ENCODE measurements at places on chromosomes 2 and 18.

DNA sequence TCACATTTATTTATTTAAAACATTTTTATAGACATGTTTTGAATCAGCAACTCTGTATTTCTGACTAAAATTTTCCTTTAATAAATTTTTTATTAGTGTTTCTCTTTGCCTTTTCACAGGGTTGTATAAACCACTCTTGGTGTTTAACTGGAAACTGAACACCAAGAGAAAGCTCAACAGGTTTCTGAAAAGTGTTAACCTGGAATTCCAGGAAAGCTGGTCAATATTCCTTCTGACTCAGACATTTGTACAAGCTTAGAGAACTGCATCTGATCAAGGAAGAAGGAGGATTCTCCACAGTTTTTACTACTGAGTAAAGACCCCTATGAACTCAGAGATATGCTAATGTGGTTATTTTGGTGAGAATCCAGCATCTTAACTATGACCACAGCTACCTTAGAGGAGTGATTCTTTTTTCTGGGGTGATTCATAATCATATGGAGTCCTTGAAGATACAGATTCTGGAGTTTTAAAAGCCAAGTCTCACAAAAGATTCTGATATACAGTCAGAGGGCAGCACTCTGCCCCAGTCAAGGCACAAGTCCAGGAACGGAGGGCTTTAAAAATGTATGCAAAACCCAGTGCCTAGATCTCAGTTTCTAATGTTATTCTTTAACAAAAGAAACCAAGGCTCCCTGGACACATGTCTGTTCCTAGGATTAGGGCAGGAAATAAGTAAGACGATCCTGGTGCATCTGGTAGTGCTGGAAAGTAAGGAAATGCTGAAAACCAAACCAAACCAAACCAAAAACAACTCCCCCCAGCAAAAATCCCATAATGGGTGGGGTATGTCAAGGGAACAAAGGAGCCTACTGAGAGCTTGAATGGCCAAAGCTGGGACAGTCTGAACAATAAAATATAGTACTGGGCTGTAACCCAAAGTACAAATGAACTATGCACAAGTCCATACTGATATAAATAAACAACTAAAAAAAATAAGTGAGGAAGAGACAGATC is 85.1 kb upstream of the FZD5 start:
- DNase-seq: peak; percentile 59

DNA sequence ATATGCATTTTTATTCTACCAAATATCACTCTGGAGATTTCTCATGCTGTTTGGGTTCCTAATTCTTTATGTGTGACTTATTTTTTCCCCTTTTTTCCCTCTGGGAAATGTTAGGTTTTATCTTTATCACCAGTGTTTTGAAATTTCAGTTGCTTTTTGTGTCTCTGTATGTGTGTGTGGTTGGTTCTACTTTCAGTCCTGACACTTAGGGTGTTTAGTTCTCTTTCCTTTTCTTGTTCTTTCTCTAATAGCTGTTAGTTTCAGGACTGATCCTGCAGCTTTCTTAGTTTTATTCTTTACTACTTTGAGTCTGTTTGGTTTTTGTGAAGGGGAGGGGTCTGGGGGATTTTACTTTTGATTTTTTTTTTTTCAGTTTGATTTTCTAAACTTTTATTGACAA is 23.1 kb downstream of the PPM1B start:
- DNase-seq: no peak

- DNase-seq: peak; percentile 69
Measured at GRCh38 chr2:217934321-217935131, 68.3 kb downstream of the TNS1 start.

DNA sequence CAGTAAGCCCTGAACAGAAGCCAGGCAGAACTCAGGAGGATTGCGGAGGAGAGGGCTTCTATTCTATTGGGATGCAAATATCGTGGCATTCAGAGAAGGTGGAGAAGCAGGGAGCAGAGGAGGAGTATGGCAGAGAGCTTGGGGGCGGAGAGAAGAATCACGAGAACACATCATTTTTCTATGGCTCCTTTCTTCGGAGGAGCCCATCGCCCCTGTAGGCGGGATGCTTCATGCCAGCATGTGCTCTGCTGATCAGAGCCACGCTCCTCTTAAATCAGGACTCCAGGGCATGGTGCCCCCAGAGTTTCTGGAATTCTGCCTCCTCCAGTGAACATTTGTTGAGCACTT is 71.1 kb downstream of the CIB4 start:
- no peak for DNase-seq

GRCh38 chr2:69118609-69119008 is 105.6 kb downstream of the ANTXR1 start:
- peak; percentile 37 for DNase-seq

GRCh38 chr2:55047677-55048299 is 2.5 kb downstream of the RTN4 start:
- no peak for DNase-seq

DNA sequence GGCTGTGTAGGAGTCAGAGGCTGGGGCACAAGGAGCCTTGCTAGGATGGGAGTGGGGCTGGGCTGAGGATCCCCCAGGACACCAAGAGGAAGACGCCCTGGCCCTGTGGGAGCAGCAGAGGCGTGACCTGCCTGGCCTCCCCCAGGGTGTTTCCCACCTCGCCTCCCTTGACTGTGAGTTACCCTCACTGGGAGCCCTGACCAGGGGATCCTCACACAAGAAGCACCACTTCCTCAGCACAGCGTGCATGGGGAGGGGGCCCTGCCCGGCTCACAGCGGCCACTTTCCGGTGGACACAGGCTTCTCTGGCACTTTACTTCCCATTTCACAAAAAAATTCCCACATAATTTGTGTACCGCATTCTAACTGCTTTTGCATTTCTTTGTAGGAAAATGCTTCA is 187.7 kb downstream of the EIPR1 start:
- DNase-seq: no peak

- DNase-seq: no peak
Measured at GRCh38 chr2:229152674-229153073, 118.4 kb downstream of the PID1 start.

GRCh38 chr2:113337809-113338208 is 59.1 kb upstream of the PAX8 start:
- DNase-seq: no peak

GRCh38 chr2:100004959-100005387 is 137.4 kb downstream of the AFF3 start:
- no peak for DNase-seq

- no peak for DNase-seq
Measured at GRCh38 chr18:40957533-40958070, 997.4 kb upstream of the PIK3C3 start.

DNA sequence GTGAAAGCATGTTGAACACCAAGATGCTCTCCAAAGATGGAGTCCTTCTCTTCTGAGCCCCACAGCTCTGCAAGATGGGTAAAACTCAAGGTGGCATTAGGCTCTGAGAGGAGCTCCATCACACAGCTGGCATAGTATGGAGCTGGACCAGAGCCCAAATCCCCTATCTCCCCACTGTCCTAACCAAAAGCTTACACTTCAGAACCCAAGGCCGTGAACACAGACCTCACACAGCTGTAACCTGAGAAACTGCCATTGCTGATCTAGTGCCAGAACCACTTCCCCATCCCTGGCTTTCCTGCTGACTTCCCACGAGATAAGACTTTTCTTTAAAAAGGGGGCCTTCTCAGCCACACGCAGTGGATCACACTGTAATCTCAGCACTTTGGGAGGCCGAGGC is 25.0 kb downstream of the TTC32 start:
- DNase-seq: no peak

DNA sequence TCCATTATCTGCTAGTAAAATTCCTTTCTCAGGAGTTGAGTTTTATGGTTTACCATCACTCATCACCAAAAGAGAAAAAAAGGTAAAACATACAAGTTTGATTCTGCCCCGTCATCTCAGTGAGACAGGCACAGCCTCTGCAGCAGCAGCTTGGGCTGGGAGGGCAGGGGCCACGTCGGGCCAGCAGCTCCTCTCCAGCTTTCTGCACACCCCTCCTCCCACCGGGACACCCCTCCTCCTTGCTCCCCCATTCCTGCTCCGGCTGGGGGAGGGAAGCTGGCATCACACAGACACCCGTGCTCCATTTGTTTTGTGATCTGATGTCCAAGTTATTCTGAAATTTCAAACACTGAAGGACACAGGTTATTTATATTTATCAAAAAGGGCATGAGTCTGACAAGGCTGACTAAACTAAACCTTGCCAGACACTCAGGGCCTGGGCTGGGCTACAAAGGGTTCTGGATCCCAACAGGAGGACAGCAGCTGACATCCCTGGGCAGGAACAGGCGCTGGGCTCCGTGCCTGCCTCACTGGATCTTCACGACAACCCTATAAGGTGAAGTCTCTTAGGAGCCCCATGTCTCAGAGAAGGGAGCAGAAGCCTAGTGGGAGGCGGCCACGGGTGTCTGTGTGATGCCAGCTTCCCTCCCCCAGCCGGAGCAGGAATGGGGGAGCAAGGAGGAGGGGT is 71.4 kb downstream of the HDAC4 start:
- no peak for DNase-seq

Measured in fibroblast of skin of left quadriceps (primary cell).